ENCODE measurements at places on chromosomes 6 and 20.

DNA sequence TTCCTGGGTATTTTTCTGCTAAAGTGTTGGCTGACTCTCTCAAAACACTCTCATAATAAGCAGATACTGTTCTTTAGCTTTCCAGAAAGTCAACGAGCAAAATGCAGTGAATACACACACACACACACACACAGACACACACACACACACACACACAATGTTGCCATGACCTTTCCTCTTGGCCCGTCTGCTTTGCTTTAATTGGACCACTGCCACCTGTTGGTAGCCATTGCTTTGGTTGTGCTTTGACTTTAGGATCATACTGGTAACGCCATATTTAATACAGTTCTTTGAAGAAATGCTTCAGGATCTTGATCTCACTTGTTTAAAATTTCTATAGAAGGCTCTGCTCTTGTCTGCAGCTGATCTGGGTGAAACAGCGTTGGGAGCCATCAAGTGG lies 4.4 kb downstream of the FIG4 start:
- no peak for DNase-seq

DNA sequence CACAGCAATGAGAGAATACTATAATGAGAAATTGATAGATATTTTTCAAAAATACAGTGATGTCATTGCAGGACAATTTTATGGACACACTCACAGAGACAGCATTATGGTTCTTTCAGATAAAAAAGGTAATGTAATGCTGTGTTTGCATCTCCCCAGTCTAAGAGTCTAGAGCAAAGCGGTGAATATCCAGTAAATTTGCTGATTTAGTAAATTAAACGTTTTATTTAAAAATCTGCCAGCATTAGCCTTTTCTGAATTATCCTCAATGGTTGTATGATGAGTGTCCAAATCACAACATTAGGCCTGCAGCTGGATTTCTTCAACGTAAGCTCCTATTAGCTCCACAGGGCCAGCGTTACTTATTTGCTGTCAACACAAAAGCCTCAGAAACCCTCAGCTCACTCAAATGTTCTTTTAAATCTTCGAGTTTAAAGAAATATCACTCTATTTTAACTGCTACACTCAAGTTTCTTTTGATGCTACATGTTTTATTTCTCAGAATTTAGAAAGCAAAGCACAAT lies 16.0 kb downstream of the SMPDL3A start:
- no peak for DNase-seq

DNA sequence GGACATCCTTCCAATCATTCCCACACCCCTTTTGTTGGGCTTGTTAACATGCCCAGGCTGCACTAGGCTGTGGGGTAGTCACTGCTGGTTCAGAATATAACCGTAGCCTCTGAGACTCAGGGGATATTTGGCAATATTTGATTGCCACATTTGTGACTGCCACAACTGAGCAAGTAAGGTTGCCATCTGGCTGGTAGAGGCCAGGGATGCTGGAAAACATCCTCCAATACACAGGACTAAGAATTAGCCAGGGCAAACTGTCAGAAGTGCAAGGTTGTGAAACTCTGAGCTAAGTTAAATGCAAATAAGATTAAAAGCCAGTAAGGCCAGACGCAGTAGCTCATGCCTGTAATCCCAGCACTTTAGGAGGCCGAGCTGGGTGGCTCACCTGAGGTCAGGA lies 112.0 kb downstream of the ZMYND8 start:
- DNase-seq, result no peak

DNA sequence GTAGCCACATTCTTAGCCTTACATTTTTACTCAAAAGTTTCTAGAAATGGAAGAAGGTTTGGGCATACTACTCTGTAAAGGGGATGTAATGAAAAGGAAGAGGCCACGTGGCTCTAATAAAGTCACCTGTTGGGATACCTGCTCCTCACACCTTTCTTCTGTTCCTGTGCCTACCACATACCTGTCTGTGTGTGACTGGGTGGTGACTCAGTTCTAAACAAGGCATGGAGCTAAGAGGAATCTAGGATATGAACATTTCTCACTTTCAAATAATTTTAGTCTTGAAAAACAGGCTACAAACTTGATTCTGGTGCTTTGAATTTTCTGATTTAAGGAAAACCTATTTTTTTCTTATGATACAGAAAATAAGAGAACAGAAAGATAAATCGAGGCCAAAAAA lies 363.6 kb downstream of the RFPL4B start:
- no peak for DNase-seq

DNA sequence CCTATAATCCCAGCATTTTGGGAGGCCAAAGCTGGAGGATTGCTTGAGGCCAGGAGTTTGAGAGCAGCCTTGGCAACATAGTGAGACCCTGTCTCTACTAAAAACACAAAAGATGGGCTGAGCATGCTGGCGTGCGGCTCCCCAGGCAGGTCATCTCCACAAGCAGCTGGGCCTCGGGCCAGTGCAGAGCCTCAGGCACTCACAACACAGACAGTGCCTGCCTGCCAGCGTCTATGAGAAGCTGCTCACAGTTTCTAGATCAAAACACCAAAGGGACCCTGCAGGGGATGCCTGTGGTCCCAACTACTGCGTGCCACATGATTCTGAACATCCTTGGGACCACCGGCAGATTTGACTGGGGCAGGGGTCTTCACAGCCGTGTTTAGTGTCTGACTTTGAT lies 59.4 kb downstream of the GINS1 start:
- DNase-seq, result no peak

GRCh38 chr6:16688984-16689636 lies 72.2 kb downstream of the ATXN1 start:
- DNase-seq, result no peak

- no peak for DNase-seq
These were observed 434.0 kb upstream of the BTBD3 start for GRCh38 chr20:11483697-11484096.

GRCh38 chr6:122681705-122682104 lies 71.5 kb downstream of the PKIB start:
- no peak for DNase-seq

GRCh38 chr20:45028424-45029136 lies 62.3 kb downstream of the STK4 start:
- DNase-seq, result no peak

DNA sequence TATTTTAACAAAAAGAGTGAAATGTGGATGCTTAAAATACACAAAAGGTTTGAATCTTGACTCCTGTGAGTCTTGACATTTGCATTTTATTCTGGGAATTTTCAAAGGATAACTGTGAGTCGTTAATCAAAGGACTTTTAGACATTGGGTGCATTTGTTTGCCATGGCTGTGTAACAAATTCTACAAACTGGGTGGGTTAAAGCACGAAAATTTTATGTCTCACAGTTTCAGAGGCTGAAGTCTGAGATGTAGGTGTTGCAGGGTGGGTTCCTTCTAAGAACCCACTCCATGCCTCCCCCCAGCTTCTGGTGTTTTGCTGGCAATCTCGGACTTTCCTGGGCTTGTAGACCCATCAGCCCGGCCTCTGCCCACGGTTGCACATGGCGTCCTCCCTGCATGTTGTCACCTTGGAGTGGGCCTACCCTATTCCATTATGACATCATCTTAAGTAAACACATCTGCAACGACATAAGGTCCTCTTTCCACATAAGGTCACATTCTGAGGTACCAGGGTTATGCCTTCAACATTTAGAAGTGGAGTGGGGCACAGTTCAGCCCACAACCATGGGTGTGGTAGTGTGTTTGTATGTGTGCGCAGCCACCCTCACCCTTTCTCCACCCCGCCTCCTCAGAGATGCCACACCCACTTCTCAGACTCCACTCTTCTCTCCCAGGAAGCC lies 113.1 kb downstream of the FOXA2 start:
- DNase-seq, result no peak

- DNase-seq, result no peak
These were observed 11.7 kb downstream of the TFEB start for GRCh38 chr6:41723530-41724227.

DNA sequence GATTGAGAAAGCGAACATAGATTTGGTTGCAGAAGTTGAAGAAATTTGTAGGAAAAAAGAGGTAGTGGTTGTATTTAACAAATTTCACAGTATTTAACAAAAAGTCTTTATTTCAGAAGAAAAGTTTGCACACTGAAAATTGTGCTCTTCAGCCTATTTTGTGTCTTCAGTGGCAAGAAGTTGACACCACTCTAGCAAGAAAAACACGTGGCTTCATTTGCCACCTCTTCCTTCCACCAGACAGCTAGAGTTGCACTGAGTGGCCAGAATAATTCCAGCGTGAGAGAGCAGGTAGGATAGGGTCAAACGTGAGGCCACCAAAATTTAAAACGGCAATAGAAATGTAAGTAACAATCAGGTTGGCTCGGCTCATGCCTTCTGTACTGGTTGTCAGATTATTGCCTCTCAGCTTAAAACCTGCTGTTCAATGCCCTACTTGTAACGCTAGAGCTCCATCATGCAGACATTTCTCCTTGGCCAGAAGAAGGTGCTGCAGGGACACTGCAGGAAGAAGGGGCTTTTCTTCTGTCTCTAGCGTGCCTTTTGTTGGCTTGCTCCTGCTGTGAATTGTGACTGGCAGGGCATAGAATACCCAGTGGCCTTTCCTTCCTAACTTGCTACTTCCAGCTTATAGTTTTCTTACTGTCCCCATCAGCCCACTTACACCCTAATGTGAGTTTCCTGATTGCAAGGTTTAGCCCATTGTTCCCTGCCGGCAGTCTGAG lies 12.1 kb downstream of the TRAPPC3L start:
- no peak for DNase-seq

- DNase-seq, result no peak
These were observed 36.5 kb upstream of the HLA-G start for GRCh38 chr6:29791162-29791561.

DNA sequence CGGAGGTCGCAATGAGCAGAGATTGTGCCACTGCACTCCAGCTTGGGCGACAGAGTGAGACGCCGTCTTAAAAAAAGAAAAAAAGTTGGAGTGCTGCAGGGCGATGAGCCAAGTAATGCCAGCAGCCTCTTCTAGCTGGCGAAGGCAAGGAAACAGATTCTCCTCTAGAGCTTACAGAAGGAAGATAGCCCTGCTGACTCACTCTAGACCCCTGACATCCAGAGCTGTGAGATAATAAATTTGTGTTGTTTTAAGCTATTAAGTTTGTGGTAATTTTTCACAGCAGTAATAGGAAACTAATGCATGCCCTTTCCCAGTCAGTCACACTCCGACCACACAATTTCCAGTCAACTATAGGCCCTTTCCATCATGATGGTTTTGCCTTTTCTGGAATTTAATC lies 16.4 kb downstream of the PRSS16 start:
- no peak for DNase-seq

DNA sequence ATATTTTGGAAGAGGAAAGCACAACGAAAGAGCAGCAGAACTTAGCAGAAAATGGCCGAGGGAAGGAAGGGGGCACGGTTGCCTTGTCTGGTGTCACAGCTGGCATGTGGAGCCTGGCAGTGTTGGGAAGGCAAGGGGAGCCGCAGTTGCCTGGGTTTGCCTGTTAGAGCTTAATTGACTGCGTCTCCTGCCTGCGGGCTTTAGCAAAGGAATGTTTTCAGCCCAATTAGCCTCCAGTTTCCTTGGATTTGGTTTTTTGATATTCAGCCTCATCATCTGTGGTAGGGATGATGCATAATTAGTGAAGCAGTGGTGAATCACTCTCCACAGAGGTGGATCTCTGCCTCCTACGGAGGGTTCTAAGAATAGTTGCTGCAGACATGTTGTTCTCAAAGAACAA lies 832.6 kb downstream of the QKI start:
- DNase-seq, result no peak

DNA sequence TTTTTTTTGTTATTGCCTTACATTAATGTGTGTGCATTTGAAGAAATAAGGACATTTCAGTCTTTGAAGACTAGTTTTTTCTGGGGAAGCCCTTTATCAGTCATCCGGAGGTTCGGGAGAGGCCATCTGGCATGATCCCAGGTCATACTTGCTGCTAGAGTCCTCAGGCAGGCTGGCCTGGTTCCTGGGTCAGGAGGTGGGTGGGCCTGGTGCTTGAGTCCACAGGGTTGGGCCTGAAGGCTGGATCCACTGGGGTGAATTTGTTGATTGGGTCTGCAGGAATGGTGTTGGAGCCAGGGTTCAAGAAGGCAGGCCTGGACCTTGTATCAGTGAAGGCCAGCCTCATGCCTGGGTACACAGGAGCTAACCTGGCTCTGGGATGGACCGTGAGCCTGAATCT lies 15.8 kb upstream of the WFDC9 start:
- no peak for DNase-seq

GRCh38 chr6:30810813-30811339 lies 66.5 kb upstream of the IER3 start:
- no peak for DNase-seq

GRCh38 chr6:100001915-100002388 lies 7.9 kb upstream of the MCHR2 start:
- DNase-seq, result peak; percentile 8

- DNase-seq, result no peak
These were observed 207.4 kb upstream of the LRFN2 start for GRCh38 chr6:40794586-40794985.

DNA sequence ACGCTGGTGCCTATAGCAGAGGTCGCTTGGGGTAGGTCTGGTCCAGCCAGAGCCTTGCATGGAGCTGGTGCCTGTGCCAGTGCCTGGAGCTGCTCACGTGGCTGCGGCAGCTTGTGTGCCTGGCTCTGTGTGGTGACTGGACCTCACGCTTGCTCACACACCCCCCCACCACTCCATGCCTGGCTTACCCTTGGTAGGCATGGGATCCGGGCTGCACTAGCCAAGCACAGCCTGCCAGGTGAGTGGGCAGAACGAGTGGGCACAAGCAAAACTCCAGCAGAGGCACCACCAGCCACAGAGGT lies 13.0 kb upstream of the DBNDD2 start:
- no peak for DNase-seq

GRCh38 chr6:113060664-113061063 lies 713.5 kb downstream of the RFPL4B start:
- DNase-seq, result no peak

- DNase-seq, result no peak
These were observed 199.2 kb upstream of the JAG1 start for GRCh38 chr20:10873026-10873425.

GRCh38 chr6:88045521-88046136 lies 2.0 kb upstream of the SPACA1 start:
- no peak for DNase-seq

GRCh38 chr20:20215976-20216727 lies 151.8 kb upstream of the INSM1 start:
- no peak for DNase-seq

- no peak for DNase-seq
These were observed 280.2 kb upstream of the ECI2 start for GRCh38 chr6:4415549-4415948.

GRCh38 chr6:42104095-42104803 lies 38.2 kb downstream of the C6orf132 start:
- peak; percentile 89 for DNase-seq

- no peak for DNase-seq
These were observed 14.5 kb downstream of the CHMP4B start for GRCh38 chr20:33825340-33826269.

- no peak for DNase-seq
These were observed 308.2 kb downstream of the FARS2 start for GRCh38 chr6:5569491-5569890.

- no peak for DNase-seq
These were observed 65.3 kb downstream of the PSMB1 start for GRCh38 chr6:170487707-170488329.

DNA sequence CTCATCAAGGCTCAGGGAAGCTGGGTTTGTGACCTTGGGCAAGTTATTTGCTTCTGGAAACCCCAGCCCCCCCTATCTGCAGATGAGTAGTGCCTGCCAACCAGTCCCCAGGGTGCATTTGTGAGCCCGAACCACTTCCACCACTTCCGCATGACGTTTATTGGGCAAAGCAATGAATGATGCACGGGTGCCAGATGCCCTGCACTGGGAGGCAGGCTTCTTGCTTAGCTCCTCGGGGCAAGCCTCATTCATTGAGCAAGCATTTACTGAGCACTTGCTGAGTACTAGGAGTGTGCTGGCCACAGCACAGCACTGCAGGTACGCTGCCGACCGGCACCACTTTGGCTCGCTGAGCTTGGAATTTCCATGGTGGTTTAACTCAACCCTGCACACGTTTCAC lies 60.2 kb downstream of the GNAS-AS1 start:
- no peak for DNase-seq

Measured in right kidney (tissue), 9 donors.